B cell (primary cell): ENCODE measurements at places on chromosomes 11 and 22. TPM values are rescaled to one million over a fixed set of nuclear protein-coding genes. Genes with fewer than 3 reads are reported as not detected.
A peak's percentile ranks its signal among the peaks of the same experiment; 100 is the strongest.

DNA sequence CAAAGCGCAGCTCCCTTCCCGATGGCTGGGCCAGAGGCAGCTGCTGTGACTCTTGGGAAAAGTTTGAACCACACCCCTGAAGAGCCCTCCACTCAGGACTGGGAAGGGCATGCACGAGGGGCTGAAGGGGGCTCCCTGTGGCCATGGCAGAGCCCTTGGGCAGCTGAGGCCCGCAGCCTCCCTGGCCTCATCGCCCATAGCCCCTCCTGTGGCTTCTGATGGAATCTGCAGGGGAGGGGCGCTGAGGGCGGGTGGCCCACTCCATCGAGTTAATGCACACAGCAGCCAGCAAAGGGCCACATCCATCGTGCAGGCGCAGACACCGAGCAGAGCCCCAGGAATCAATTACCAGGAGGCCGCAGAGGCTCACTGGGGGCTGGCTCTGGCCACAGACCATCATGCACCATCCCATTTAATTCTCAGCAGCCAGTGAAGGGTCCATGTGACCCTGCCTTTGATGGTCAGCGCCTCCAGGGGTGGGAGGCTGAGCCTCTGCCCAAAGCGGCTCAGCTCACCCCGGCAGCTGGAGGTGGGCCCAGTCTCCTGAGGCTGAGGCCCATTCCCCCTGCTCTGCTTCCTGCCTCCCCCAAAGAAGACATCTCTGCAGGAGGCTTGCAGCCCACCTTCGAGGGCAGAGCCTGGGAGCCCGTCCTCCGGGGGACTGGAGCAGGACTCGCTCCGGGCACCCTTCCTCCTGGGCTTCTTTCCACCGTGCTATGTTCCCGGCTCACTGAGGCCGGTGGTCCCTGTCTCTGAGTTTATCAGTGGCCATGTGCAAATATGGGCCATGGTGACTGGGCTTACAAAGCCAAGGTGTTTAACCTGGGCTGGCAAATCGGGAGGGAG is 1410.2 kb downstream of the BRD1 start:
- DNase-seq, result no peak

- DNase-seq, result no peak
Observed at GRCh38 chr11:8512547-8512946, 81.5 kb downstream of the STK33 start.

DNA sequence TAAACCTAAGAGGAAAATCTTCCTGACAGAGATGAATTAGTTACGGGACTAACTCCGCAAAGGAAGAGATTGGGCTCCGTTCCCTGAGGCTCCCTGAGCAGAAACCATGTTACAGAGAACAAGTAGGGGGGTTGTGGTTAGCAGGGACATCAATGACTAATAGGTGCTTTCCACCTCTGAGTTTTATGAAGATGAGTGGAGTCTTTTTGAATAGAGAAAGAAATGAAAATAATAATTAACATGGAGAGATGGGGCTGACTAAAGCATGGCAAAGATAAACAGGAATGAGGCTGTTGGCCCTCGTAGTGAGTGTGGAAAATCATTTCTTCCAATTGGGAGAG is 47.5 kb upstream of the PICALM start:
- DNase-seq, result peak; percentile 28

The ZNF215 gene
- 2.0 and 2.8 TPM in 2 replicates for total RNA-seq

The FOLR1 gene
- not detected in 2 replicates for total RNA-seq

DNA sequence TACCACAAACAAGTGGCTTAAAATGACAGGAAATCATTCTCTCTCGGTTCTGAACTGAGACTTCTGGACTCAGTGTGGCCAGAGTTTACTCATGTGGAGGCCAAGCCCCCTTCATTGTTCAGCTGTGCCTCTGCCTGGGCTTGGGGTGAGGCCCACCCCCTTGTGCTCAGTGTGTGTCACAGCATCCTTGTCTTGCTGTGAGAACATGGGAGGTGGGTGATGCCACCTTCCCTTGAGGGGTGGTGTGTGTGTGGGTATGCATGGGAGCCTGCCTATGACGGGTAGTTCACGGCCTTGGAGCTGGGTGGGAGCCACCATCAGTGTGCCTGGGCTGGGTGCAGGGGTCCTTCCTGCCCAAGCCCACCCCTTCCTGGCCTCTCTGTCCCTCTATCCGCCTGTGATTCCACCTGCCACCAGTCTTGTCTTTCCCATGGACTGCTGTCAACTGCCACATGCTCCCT is 101.7 kb downstream of the MORC2 start:
- no peak for DNase-seq

GRCh38 chr11:3853899-3854659 is 1.4 kb upstream of the STIM1 start:
- peak; percentile 95 for DNase-seq

The KCNK7 gene
- total RNA-seq, result 3.5 and 3.9 TPM in 2 replicates

DNA sequence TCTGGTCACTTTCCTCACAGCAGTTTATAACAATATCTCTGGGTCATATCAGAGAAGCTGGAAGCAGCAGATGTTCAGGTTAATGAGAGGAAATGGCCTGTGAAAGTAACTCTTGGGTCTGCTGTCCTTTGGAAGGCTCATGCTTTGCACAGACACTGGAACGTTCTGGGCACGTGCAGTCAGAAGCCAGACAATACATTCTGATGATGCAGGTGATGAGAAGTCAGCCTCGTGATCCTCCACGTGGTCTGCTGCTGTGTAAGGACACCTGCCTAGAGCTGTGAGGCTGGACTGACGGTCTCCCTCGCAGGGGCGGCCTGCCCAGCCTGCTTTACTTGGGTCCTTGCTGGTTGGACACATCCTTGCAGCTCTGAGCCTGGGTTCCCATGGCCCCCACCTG is 18.8 kb upstream of the ADORA2A start:
- DNase-seq, result no peak

DNA sequence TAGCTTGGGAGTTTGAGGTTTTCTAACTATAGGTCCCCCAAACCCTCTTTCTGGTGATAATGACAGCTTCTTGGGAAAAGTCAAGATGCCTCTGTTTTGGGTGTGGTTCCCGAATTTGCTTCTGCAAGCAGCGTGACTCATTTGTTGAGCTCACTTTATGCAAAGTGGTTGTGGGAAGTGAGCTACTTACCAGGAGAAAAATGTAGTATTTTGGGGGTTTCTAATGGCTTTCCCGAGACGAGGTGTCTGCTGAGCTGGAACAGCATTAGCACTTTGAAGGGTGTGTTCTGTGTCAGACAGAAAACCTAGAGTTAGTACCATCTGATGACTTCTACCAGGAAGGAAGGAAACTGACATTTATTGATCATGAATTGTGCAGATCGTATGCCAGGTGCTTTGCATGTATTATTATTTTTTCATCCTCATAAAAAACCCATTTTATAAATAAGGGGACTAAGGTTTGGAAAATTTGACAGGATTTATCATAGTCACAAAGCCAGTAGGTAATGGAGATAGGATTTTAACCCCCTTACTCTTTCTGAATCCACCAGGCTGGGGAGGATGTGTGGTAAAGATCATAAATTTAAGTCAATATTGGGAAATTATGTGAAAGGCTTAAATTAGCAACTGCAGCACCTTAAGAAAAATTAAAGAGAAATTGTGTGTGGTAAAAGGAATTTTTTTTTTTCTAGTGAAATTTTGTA is 108.8 kb upstream of the CD44 start:
- DNase-seq, result peak; percentile 60

DNA sequence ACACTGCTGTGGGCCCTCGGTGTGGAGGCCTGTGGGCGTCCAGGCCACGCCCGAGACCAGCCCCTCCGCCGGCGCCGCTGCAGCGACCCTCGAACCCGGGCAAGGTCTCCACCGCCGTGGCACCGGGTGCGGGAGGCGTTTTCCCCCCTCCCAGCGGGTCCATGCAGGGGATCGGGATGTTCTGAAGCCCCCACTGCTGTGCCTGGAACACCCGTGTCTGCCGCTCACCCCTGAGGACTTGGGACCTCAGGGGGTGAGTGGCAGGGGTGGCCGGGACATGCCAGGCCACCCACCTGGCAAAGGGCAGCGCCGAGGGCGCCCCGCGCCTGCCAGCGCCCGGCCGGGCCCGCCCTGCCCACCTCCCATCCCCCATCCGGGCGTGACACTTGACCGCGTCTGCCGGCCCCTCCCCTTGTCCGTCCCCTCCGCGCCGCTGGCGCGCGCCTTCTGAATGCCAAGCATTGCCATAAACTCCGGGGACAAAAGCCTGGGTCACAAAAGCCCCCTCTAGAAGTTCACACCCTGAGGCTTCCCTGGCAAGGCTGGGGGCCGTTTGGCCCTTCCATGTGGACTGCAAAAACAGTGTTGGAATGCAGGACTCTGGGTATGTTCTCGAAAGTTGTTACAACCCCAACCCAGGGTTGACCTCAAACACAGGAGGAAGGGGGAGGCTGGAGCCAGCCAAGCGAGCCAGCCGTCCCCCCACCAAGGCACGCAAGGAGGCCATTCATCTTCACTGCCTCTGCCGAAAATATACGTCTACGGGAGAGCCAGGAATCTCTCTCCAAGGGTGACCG is 819 bp upstream of the KCNQ1OT1 start:
- DNase-seq, result peak; percentile 49

- no peak for DNase-seq
Observed at GRCh38 chr11:68924073-68924925, 20.6 kb downstream of the IGHMBP2 start.

DNA sequence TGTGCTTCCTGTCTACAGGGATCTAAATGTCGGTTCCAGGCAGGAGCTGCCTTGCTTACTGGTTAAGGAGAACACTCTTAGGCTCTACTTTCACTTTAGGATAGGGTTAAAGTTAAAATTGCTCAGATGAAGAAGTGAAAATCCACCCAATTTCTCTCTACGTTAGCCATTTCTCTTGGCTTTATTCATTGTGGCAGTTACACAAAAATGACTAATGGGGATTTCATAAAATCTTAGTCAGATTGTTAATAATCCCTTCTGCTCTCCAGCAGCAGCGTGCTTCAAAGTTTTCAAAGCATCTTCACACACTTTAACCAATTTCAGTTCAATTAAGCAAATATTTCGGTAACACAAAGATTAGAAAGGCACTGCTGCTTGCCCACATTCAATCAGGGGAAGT is 58.4 kb upstream of the RCN1 start:
- DNase-seq, result no peak

The OR56A3 gene
- not detected in 2 replicates for total RNA-seq

DNA sequence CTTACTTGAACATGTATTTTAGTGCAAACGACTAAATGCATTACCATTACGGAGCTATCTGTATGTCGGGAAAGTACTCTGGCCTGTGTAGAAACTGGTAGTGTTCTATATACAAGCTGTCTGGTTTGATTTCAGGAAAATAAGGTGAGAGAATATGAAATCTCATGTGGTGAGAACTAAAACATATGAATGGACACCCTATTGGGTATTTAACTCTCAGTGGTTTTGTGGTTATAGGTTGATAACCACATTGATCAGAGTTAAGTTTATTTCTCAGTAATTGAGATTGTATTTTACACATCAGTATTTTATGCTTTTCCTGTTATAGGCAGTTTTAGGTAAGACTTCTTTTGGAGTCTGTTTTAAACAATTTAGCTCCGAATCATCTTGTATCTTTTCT is 10.4 kb downstream of the ANO5 start:
- DNase-seq, result no peak

DNA sequence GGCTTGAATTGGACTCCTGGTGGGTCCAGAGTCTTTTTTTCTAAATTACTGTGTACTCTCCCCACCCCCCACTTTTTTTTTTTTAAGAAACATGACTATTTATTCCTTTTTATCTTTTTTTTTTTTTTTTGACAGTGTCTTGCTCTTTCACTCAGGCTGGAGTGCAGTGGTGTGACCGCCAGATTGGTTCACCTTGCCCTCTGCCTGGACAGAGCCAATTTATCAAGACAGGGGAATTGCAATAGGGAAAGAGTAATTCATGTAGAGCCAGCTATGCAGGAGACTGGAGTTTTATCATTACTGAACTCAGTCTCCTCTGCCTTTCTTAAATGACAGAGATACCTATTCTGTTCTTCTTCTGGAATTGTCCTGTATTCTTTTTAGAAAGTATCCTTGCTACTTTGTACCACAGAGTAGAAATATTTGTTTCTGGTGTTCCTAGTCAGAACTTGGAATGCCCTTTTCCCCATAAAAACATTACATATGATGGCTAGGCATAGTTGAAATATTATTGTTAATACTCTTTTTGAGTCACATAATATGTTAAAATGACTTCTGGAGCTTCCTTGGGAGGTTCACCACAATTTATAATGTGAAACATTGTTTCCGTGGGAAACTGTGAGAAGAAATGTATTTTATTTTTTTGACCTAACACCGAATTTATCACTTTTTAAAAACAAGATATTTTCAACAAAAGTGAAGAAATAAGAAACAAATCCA is 95.6 kb downstream of the UVRAG start:
- no peak for DNase-seq

GRCh38 chr11:104968355-104968855 is at the start of gene CASP4:
Gene CASP4, minus strand, starts transcription at chr11:104968574. Its CDS starts 49 bp downstream, at chr11:104968525.
- DNase-seq, result peak; percentile 72

GRCh38 chr11:61985869-61986268 is 18.4 kb upstream of the FTH1 start:
- no peak for DNase-seq

GRCh38 chr11:59187587-59187986 is 15.7 kb downstream of the DTX4 start:
- DNase-seq, result no peak
